ENCODE measurements at places on chromosomes 11 and 22.

DNA sequence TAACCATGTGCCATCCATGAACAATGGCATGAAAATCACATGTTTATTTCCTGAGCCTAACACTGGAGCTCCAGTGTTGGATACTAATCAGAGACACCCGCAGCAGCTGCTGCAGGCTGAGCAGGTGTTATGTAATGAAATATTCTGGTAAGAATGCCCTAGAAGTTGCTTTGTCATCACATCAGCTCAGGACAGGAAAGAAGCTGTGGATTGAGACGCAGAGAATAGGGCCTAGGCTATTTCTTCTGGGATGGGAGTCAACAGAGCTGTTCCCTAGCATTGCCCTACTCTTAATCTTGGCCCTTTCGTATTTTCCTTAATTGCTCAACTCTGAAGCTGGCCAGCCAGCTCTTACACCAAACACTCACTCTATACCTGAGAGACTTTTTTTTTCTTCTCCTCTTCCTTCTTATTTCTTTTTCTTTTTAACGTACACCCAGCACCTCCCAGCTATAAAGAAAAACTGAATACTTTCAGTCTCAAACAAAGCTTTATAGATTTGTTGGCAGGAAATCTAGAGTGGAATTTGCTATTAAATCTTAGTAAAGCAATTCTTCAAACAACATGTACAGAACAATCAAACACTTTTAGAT, 31.9 kb downstream of the RASSF10 start:
- DNase-seq = no peak

DNA sequence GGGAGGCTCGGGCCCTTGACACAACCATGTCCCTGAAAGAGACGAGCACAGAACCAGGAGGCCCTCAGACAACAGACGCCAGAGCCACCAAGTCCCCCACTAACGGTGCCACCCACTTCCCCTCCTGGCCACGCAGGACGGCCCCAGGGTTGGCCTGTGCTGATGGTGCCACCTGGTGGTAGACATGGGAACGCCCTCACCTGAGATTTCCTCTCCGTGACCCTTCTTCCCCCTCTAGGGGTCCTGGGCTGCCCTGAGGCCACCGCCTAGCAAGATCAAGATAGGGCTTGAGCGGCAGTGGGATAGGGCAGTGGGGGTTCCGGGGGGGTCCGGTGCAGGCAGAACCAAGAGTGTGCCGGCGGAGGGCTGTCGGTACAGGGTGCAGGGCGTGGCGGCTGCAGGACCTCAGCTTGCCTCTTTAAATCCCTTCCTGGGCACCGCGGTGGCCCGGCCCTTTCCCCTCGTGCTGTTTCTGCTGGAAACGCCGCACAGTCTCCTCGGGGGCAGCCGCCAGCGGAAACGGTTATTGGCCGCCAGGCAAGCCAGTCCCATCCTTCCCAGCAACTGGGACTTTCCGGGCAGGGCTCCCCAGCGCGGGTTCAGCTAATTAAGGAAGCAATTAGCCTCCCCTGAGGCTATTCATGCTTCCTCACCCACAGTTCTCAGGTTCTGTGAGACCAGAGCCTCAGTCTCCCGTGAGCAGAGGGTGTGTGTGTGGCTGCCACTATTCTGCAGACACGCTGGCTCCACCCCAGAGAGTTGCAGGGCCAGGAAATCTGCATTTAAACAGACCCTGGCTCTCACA, 5.5 kb upstream of the NFAM1 start:
- DNase-seq = peak; percentile 73

DNA sequence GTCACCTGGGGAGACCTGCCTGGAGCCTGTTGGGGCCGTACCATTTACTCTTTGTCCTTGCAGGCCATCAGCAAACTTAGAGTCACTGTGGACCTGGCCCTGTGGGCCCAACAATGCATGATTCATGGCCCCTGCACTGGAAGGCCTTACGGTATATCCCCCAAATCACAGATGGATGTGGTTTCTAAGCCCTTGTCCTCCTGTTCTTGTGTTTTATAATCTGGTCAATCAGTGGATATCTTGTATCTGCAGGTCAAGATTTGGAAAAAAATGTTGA, 6.2 kb downstream of the TSKU start:
- no peak for DNase-seq

- DNase-seq = no peak
Observed at GRCh38 chr22:30790366-30790765, 95.7 kb downstream of the OSBP2 start.

- DNase-seq = no peak
Observed at GRCh38 chr22:35872451-35872850, 154.8 kb downstream of the APOL5 start.

GRCh38 chr11:46235777-46236688, 41.4 kb upstream of the CREB3L1 start:
- no peak for DNase-seq

DNA sequence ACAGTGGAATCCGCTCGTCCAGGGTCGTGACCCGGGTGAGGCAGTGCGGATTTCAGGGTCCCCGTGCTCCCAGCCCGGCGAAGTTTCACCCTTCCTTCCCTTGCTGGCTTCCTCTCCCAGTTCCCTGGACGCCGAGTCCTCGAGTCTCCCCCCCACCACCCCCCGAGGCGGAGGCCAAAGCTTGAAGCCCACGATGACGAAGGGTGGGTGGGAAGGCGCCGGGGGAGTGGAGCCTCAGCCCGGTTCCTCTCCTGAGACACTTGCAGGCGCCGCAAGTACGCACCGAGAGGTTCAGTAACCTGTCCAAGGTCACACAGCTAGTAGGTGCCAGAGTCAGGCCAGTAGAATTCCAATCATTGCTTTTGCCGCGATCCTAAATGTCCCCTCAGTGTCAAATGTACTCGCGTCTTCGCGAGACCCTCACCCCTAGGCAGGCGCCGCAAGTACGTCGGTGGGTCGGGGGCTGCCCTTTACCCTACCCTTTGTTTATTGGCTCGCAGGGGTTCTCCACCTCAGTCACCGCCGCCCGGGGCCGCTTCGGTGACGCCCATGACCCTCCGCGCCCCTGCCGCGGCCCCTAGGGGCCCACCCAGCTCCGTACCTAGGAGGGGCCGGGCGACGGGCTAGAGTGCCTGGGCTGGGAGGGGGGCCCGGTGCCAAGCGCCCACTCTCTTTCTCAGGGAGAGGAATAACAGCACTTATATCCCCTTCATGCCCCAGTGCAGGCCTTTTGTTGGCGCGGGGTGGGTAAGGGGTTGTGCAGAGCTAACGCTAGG, 5.7 kb upstream of the CHRM1 start:
- no peak for DNase-seq

- no peak for DNase-seq
Observed at GRCh38 chr11:68775951-68776388, 24.6 kb upstream of the TESMIN start.

DNA sequence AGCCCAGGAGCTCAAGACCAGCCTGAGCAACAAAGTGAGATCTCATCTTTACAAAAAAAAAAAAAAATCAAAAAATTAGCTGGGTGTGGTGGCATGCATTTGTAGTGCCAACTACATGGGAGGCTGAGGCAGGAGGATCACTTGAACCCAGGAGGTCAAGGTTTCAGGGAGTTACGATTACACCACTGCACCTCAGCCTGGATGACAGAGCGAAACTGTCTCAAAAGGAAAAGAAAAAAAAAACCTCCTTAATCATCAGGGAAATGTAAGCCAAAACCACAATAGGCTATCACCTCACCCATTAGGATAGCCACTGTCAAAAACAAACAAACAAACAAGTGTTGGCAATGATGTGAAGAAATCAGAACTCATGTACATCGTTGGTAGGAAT, 13.4 kb downstream of the DGCR2 start:
- no peak for DNase-seq

DNA sequence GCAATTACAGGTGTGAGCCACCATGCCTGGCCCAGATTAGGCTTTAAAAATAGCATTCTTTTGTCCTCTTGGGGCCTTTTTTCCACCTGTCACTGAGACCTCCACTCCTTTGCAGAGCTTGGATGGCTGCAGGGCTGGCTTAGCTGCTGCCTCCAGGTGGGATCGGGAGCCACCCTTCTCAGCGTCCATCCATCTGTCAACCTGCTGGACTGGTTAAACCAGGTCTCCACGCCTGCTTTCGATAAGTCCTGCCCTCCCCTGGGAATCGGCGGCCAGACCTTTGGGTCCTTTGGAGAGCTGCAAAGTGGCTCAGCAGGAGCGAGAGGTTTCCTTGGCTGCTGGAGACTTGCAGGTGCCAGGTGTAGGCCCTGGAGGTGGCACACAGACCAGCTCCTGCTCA, 23.4 kb upstream of the GRAMD4 start:
- no peak for DNase-seq

- DNase-seq = no peak
Observed at GRCh38 chr11:94768602-94769541, 716 bp downstream of the AMOTL1 start.

- no peak for DNase-seq
Observed at GRCh38 chr11:77223797-77224196, 77.7 kb downstream of the GDPD4 start.

DNA sequence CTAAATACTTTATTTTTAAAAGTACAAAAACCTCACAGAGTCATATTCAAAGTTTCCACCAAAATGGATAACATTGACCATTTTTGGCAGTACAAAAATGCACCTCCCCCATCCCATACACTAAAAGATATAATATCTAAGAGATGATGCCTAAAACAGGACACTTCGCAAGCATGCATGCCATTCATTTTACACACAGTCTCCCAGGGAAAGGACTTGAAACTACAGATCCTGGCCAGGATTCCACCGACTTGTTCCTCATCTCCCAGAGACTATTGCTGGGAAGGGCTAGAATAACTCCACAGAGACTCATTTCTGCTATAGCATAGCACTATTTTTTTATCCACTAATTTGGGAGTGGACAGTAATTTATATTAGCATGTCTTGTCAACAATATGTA, 81.7 kb downstream of the MTNR1B start:
- DNase-seq = no peak

DNA sequence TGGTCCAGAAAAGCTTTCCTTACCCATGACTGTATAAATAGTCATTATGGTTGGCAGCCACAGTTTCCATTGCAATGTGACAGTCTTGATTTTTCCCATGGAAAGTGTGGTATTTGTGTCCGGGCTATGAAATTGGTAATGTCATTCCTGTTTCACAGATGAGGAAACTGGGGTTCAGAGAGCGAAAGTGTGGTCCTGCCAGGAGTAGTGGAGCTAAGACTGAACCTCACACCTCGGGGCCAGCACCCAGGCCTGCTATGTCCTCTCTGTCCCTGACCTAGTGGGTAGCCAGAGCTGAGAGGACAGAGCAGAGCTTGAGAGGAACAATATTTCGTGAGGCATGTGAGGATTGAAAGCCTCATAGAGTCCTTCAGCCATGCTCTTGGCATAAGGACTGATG, 1.2 kb upstream of the YDJC start:
- no peak for DNase-seq

- no peak for DNase-seq
Observed at GRCh38 chr11:34364102-34364501, 6.3 kb upstream of the ABTB2 start.

- no peak for DNase-seq
Observed at GRCh38 chr11:12546122-12546521, 128.1 kb upstream of the TEAD1 start.

- DNase-seq = no peak
Observed at GRCh38 chr22:46650078-46650810, 30.1 kb downstream of the GRAMD4 start.

DNA sequence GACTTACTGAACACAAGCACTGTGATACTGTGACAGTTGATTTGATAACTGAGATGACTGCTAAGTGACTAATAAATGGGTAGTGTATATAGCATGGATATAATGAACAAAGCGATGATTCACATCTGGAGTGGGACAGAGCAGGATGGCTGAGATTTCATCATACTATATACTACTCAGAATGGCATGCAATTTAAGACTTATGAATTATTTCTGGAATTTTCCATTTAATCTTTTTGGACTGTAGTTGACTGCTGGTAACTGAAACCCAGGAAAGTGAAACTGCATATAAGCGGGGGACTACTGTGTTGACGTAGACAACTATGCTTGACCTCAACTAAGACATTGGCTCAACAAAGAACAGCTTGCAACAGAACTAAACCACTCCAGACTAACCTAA, 20.0 kb upstream of the NUCB2 start:
- no peak for DNase-seq

DNA sequence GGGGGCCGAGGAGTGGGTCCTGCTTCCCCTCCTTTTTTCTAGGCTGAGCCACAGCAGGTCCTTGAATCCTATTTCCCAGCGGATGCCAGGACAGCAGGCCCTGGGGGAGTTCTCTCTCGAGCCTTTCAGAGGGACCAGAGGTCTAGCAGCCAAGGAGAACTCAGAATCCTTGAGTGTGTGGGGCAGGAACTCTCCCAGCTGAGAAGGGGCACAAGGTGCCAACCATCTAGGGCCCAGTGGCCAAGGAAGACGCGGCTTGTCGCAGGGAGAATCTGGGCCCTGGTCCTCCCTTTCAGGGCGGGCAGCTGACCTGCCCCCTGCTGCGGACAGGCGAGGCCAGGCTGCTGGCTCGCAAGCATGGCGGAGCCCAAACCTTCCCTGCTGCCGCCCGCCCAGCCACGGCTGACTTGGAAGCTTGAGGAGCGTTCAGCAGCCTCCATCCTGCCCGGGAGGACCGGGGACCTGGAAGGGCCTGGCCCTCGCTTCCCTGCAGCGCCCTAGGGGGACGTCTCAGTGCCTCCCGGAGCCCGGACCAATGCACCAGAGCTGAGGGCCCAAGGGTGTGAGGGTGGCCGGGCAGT, 972 bp upstream of the TSSC4 start:
- no peak for DNase-seq

DNA sequence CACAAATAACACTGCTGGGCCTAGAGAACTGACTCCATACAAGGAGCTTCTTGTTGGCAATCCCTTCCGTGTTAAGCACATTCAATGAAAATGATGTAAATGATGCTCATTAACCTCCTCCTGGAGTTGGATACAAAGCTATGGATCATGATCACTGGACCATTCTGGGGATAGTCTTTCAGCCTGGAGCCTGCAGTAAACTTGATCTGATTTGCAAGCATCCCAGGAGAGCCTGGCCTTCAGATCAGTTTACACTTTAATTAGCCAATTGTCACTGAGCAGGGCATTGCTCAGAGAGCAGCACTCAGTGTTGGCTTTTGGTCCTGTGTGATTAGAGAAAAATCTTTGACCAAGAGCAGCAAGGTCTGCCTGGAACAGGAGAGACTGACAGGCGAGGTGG, 45.6 kb downstream of the ARFGAP3 start:
- DNase-seq = no peak

DNA sequence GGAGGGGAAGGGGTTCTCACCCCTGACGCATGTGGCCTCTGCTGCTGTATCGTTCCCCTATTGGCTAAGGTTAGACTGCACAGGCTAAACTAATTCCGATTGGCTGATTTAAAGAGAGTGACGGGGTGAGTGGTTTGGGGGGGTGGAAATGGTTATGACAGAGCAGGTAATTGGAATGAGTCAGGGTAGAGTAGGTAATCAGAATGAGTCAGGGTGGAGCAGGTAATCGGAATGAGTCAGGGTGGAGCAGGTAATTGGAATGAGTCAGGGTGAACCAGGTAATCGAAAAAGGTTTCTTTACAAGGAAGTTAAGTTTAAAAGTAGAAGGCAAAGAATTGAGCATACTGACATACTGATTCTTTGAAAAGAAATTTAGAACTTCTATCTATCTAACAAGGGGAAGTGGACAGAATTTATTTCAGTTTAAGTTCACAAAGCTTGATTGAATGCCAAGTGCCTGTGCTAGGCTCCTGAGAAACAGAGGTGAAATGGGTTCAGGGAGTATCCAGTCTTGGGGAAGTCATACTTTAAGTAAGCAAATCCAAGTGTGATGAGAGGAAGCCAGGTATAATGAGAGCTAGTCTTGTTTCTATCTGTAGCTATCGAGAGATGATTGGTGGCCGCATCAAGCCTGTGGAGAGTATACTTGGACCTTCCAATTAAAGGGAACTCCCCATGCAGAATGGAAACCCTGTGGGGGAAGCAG, 58.0 kb downstream of the C11orf91 start:
- DNase-seq = no peak
